ENCODE measurements at places on chromosomes 3 and 15.

DNA sequence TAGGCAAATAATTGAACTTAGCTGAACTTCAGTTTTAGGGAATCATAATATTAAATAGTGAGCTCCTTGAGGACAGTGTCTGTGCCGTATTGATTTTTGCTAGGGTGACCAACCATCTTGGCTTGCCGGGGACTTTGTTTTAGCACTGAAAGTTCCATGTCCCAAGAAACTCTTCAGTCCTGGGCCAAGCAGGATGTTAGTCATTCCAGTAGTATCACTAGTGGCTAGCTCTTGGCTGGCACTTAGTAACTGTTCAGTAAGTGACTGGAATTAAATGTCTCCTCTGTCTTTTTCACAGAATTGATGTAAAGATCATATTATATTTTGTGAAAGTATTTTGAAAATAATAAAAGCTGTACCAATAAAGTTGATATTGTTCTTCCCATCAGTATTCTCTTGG is 42.3 kb downstream of the RSRC1 start:
- DNase-seq: no peak

DNA sequence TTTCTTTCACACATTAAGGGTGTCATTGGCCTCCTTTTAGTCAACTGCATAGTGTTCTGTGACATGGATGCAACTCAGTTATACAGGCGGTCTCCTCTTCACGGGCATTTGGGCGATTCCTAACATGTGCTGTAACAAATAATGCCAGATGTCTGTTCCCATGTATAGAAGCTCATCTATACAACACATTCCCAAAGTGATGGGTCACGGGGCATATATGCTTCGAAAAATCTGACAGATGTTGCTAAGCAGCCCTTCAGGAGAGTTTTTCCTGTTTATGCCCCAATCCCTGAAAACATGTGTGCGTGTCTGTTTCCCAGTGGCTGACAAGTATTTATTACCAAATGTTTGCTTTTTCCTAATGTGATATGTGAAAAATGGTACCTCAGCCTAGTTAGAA is 25.8 kb downstream of the LRRK1 start:
- no peak for DNase-seq

DNA sequence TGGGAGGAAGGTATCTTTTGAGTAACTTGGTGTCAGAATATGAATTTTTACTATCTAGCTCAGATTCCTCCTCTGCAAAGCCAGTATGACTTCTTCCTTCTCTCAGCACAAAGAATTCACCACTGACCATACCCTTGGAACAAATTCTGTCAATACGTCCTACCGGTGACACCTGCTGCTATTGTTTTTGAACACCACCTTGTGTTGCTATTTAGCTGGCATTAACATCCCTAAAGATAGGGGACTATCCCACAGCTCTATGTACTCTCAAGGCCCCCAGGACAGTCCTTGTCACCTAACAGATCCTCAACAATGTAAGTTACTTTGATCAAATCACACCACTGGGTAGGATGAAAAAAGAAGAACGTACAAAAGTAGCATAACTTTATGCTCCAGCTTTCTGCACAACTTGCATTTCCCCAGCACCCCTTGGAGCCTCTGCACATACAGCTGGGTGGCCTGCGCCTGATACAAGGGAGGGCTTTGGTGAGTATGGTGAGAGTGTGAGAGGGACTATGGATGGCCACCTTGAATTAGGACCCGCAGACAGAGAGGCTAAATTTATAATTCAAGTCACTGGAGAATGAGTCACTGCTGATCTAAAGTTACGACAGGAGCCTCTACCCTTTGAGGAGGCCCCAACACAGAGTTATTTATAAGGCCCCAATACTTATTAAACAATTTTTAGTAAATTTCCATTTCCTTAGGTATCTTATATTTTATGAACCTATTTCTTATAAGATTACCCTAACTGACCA is 2.3 kb upstream of the COLQ start:
- DNase-seq: no peak

DNA sequence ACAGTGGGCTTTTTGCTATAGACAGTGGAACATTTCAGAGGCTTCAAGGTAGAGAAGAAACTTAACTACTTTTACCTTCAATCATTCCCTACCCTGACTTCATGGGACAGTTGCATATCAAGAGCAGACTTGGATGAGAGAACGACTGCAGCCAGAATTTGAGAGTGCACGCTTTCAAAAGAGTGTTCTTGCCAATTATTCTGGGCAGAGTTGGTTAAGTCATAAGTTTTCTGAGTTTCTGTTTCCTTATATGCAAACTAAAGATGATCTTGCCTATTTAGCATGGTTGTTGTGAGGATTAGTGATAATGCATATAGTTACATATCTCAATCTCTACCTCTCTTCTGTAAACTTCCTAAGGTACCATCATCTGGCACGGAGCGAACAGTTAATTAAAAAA is 7.6 kb downstream of the SLC9A9 start:
- DNase-seq: no peak

- DNase-seq: no peak
Measured at GRCh38 chr15:49085696-49086459, 39.6 kb upstream of the SECISBP2L start.

DNA sequence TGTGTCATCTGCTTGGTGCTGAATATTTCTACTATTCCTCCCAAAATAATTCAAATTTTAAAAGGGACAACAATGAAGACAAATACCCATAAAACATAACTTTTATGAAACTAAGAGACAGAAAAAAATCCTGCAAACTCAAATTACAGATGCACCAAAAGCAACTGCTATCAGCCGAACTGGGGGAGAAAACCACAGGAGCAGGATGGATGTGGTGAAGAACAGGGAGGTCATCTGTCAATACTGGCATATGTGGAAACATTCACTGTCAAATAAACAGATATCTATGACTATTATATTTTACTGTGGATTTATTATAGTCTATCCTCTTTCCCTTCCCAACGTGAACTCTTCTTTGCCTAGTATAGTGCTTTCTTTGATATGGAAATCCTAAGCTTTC is 53.3 kb upstream of the CPOX start:
- no peak for DNase-seq

DNA sequence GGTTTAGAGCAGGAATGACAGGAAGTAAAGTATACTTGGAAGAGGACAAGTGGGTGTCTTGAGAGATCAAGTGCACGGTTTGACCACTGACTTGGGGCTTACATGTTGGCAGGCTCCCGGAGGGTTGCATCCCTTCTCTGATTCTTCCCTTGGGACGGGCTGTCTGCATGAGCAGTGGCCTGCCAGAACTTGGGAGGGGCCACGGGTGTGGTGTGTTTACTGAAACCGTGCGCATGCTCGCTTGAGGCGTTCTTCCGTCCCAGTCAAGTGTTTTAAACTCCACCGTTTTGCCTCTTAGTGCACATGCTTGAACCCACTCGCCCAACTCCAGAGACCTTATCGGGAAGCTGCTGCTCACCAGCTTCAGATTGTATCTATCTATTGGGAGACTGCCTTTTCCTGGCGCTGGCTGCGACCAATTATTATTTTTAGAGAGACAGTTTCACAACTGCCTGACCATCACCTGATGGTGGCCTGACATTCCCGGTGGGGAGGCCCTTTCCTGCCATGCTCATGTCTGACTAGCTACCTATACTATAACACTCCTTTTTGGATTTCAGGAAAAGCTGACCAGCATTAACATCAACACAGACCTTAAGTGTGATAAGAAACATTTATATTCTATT is 14.9 kb upstream of the C3orf22 start:
- no peak for DNase-seq
